ENCODE measurements at places on chromosomes 11 and 22.

- DNase-seq: no peak
Observed at GRCh38 chr11:46564459-46564858, 29.4 kb downstream of the AMBRA1 start.

DNA sequence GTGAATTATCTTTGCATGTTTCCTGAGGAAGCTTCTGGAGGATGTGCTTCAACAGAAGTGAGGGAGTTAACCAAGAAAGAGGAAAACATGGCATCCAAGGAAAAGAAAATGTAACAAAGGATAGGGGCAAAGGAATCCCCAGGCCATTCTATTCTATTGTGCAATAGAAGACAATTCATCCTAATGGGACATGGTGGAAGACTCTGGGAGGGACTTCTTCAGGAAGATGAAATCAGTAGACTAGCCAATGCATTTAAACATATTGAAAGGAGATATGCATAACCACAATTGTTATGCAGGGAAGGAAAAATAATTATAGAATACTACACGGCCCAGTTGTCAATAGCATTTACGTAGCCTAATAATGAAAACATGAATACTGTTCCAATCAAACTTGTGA is 55.7 kb downstream of the THAP12 start:
- DNase-seq: no peak

- DNase-seq: no peak
Observed at GRCh38 chr22:34001701-34002466, 81.6 kb upstream of the LARGE1 start.

DNA sequence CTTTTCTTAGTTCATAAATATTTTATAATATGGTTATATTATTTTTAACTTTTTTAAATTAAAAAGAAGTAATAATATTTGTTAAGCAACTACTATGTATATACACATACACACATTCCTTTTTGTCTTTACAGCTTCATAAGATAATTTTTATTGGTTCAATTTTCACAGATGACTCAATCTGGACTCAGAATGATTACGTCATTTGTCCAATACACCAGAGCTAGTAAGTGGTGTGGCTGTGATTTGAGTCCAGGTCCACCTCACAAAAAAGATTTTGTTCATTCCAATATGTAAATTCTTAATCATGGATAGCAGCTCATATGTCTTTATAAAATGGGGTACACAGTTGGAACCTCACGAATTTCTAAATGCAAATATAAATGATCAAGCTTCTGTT is 1014.5 kb downstream of the DLG2 start:
- no peak for DNase-seq

GRCh38 chr11:17556999-17557398 is 9.9 kb downstream of the OTOG start:
- no peak for DNase-seq

DNA sequence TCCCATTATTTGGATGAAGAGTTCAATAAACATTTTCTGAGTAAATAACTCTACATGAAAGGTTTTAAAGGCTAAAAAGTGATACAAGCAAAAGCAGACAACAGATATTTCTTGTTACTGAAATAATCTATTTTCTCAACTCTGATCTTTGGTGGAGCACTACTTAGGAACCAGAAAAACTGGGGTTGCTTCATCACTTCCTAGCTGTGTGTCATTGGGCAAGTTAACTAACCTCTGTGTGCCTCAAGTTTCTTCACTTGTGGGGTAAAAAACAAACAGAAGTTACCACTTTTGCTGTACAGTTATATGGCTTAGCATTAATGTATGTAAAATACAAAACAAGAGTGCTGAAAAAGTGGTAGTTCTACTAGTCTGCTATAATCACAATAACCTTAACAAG is 5.6 kb downstream of the MAPK1 start:
- DNase-seq: no peak

DNA sequence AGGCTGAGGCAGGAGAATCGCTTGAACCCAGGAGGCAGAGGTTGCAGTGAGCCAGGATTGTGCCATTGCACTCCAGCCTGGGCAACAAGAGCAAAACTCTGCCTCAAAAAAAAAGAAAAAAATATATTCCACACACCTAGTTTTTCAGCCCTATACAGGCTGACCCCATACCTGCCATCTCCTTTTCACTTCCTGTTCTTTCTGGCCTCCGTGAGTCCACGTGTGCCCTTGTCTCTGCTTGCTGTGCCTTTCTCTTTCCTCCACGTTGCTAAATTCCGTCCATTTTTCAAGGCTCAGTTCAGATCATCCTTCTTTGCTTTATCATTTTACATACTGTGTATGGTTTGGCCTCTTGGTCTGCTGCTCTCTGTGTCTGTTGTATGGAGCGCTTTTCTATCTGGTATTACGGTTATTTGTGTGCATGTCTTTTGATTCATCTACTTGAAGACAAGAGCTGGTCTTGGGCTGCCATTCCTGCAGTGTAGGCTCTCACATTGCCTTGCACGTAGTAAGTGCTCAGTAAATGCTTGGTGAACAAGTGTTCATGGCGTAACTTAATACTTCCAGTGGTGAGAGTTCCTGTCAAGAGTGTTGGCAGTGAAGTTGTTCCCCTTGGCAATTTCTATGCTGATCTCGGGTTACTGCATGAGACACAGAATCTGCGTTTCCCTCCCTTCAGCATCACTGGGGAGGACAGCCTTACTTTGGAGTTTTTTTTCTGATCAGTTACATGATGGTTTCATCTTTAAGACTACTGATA is 57.5 kb downstream of the PTPRJ start:
- DNase-seq: no peak

- DNase-seq: no peak
Observed at GRCh38 chr11:46731545-46731944, 12.5 kb downstream of the F2 start.

DNA sequence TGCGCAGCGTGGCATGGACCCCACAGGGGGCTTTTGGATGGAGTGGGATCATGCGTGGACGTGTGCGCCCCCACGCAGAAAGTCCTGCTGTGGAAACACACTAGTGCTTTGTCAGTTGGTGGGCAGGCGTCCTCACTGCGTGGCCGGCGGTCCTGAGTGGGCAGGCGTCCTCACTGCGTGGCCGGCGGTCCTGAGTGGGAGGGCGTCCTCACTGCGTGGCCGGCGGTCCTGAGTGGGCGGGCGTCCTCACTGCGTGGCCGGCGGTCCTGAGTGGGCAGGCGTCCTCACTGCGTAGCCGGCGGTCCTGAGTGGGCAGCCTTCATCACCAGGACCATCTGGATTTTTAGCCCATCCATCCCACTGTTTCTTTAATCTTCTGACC is 205.9 kb downstream of the TBC1D22A start:
- no peak for DNase-seq

GRCh38 chr22:30425616-30426387 is at the start of gene MTFP1:
Gene MTFP1 (plus strand): TSS chr22:30425768. CDS start chr22:30425880, 112 bp downstream.
- DNase-seq: peak; percentile 86

- DNase-seq: no peak
Observed at GRCh38 chr22:41570221-41570620, 9.4 kb downstream of the CSDC2 start.

DNA sequence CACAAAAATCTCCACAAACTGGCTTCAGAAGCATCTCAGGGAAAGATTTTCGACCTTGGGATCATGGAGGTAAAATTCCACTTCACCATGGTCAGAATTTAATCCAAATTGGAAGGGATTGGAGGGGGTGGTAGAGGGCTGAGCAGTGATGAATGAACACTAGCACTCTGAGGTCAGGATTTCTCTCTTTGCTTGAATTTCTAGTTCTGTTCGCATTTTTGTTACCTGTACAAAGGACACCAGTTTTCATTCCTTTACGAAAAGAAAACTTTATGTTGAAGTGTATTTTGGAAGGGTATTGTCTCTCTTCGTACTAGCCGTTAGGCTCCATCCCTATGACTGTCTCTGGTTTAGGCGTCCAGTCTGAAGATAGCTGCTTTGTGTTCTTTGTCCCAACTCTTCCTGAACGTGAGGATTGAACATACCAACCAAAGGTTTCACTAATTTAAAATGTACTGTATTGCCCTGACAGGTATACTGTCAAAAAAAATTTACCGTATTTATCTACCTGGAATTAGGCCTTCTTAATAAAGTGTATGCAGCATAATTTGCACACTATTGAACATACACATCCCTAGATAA is 772 bp downstream of the GRAP2 start:
- DNase-seq: peak; percentile 60

- no peak for DNase-seq
Observed at GRCh38 chr11:109972939-109973338, 120.3 kb upstream of the ZC3H12C start.

GRCh38 chr11:66651016-66651415 is 12.5 kb downstream of the RBM4 start:
- no peak for DNase-seq

DNA sequence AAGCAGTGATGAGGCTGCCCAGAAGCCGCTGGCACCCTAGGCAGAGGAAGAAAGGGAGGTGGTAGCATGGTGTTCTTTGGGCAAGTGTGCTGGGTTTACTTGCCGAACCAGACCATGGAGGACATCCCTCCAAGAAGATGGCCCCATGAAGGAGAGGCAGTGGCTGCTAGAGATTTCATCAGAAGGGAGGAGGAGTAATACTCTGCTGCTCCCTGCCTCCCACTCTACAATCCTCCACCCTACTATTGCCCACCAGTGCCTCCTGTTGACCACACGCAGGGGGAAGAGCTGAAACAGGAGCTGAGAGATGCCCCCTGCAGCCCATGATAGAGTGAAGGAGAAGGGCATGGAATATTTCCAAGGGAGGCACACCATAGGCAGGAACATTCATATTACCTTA is 51.0 kb upstream of the PRSS23 start:
- no peak for DNase-seq

GRCh38 chr11:133903875-133904817 is 52.6 kb downstream of the IGSF9B start:
- DNase-seq: no peak

GRCh38 chr11:17219016-17219415 is 11.2 kb upstream of the PIK3C2A start:
- DNase-seq: no peak
